ENCODE measurements at places on chromosomes 12 and 14.

DNA sequence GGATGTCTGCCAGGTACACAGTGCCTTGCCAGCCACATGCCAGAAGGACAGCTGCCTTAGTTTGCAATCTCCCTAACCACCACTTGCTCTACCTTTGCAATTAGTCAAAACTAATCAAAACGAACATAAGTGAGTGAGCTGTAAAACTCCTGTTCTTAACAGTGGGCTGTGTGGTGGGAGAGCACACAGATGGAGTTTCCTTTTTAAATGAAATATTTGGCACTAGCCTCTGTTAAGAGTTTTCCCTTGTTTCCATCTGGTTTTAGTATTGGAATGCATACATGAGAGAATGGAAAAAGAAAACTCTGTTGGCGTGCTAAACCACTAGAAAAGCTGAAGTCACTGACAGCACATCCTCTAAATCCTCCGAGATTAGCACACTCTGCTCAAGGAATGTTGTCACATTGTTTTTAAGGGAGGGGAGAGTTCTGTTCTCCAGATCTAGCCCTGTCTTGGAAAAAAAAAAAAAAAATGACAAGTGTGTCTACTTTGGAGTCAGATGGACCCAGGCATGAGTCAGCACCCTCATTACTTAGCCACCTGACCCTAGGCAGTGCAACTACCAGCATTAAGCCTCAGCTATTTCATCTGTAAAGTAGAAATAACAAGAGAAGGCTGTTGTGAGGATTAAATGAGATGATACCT lies 83.9 kb downstream of the STXBP6 start:
- DNase-seq, result no peak

DNA sequence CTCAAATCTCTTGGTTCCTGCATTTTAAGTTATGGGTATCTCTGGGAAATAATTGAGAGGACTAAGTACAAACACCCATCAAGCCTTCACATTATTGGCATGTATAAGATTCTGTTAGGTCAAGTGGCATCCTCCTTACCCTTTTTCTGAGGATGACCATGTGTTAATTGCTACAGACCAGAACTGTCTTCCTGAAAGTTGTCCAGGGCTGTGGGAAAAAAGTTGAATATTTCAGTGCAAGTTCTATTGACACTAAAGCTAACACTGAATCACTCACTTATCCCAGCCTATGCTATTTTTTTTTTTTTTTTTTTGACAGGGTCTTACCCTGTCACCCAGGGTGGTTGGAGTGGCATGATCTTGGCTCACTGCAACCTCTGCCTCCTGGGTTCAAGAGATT lies 130.1 kb upstream of the HIF1A start:
- DNase-seq, result no peak

DNA sequence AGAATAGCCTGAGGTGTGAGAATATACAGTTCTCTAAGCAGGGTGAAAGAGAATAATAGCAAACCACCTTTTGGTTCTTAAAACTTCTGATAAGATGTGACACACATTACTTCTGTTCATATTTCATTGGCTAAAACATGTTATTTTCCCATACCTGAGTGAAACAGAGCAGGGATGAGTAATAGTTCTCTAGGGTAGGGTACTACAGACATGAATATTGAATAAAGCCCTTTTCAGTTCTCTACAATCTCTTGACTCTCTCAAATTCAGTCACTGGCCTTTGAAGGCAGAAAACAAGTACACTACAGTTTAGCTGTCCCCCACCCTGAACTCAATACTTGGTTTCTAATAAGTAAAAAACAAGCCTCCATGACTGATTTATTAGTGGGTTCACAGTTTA lies 454.1 kb upstream of the MDGA2 start:
- DNase-seq, result no peak

DNA sequence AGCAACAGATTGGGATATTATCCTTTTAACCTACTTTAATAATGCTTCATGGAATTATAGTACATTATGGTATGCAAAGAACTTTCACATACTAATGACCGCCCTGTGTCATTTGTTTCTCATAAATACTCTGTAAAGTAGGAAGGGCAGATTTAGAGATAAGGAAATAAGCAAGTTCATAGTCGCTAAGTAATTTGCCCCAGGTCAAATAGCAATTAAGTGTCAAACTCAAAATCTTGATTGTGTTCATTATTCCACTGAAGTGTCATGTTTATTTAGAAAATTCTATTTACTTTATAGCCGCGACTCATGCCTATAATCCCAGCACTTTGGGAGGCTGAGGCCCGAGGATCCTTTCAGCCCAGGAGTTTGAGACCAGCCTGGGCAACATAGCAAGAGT lies 98.7 kb upstream of the ATF1 start:
- DNase-seq, result no peak

DNA sequence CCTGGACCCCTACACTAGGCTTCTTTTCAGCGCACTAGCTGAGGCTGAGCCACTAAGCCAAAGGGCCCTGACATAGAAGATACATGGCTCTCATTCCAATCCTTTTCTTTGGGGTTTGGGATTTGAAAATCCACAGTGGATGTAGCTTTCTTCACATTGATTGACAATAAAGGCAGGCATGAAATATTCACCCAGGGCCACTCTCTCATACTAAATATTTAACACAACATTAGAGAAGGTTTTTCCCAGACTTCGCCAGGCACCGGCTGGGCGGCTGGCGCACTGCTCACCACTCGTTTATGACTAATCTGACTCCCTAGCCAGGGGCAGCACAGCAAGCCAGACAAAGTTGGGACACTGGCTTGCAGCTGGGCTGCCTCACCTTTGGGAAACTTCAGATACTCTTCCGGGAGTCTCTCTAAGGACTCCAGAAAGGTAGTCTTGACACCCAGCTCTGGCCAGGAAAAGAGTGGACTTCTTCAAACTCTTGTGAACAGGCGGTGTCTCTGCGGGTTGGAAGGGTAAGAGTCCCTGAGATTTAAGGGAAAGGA lies 699 bp upstream of the HOXC11 start:
- no peak for DNase-seq

DNA sequence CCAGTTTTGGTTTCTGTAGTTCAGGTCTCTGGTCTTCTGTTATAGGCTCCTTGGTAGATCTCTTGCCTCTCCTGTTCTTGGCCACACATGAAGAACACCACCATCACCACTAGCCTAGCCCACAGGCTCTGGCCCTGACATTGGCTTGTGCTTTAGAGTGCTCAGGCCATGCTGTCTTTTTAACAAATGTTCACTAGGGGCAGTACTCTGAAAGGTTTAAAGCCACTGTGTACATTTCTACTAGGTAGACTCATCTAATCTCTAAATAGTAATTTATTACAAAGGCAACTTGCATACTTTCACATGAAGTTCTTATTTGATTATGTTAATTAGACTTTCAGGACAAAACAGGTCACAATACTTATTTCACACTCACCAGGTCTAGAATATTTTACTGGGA lies 38.3 kb downstream of the PDE6H start:
- DNase-seq, result no peak

DNA sequence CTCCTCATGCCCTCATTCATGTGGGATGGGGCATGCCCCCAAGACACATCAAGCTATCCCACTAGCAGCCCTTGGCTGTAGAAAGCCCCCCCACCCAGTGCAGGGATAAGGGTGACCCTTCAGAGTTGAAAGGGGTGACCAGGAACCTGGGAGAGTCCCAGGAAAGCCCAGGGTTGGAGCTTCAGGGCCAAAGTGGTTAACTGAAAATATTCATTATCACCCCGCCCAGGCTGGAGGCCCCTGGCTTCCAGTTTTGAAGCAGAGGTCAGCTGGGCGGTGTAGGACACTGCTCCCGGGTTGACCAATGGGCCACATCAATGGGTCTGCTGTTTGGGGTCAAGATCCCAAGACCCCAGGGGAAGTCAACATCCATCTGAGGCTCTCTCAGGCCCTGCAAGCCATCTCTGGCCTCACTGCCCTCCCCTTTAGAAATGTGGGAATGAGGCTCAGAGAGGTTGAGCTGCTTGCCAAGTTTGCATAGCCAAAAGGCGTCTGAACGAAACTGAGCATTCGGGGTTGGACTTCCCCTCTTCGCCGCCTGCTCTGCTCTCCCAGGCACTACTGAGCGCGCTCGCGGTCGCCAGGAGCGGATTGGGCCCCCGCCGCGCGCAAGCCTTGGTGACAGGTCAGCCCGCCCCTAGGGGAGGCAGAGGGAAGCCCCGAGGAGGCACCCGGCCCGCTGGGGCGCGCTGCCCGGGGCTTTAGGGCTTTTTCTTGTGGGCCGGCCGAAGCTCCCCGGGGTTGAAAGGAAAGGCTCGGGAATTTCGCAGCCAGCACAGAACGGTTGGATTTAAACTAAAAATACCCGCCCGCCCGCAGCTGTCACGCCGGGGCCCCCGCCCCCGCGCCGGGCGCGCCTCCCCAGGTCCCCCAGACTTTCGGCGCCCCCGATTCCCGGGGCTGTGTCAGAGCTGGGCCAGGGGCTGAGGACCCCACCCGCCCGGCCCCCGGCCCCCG lies 576 bp downstream of the SYNE3 start:
- peak; percentile 75 for DNase-seq

- no peak for DNase-seq
These were observed 2.2 kb upstream of the OAS1 start for GRCh38 chr12:112904571-112904970.

DNA sequence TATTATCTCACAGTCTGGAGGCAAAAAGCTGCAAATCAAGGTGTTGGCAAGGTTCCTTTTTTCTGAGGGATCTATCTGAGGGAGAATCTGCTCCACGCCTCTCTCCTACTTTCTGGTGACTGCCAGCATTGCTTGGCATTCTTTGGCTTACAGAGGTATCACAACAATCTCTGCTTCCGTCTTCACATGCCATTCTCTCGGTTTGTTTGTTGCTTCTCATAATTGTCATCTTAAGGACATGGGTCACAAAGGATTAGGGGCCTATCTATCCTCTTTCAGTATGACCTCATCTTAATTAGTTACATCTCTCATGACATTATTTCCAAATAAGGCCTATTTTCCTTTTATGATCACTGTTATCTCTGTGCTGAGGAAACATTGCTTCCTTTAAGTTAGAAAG lies 345.0 kb downstream of the FOXG1 start:
- DNase-seq, result no peak

DNA sequence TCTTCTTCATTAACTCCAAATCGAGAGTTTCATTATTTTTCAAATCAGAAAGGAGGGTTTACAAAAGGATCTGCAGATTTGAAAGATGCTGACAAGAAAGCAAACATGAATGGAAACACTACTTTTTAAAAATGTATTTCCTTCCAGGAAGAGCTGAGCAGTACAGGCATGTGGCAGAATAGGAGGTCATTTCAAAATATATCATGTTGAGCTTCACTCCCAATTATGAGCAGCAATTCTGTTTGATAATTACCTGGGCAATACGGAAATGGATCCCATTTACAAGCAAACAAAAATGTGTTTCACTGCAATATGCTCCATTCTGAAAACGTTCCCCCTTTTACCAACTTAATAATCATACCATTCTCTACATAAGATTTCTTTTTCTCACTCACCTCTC lies 147.7 kb upstream of the BCL2L14 start:
- no peak for DNase-seq

GRCh38 chr12:109714141-109714912 lies 702 bp downstream of the FAM222A start:
- peak; percentile 19 for DNase-seq

DNA sequence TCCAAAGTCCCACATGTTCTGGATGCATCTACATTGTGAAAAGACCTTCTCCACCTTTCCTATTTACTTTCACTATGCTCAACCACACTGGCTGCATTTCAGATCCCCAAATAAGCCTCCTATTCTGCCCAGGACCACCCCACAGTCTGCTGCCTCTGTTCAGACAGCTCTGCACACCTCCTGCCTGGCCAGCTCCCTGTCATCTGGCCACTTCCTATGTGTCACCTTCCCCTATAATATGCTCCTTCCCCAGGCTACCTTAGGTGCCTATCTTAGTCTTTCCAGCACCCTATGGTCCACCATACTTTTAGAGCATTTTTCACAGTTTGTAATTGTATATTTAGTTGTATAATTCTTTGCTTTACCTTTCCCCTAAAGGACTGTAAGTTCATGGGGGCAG lies 50.5 kb downstream of the IFNG start:
- no peak for DNase-seq

- DNase-seq, result no peak
These were observed at the start of gene ELK3 for GRCh38 chr12:96193725-96194575. Gene ELK3 (plus strand): TSS chr12:96194375.

DNA sequence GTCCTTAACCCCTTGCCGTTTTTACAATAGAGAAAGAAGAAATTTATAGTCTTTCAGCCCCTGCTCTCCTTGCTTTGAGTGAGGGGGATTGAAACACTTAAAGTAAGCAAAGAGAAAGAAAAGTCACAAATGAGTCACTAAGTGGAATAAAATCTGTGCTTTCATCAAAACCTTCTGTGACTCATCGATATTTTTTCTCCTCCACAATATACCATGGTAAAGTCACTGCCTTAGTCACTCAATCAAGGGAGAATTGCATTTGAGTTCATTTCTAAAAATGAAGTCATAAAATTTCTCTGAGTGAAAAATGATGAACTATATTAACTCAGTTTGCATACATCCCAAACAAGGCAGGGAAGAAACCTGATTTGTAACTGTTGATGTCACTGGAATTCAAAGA lies 470.3 kb downstream of the FOXG1 start:
- DNase-seq, result no peak

- DNase-seq, result no peak
These were observed 134.4 kb upstream of the AMIGO2 start for GRCh38 chr12:47214001-47214619.

- no peak for DNase-seq
These were observed at the start of gene AGAP2 for GRCh38 chr12:57738661-57739237. Gene AGAP2 (minus strand): TSS chr12:57738742. CDS start chr12:57738246, 496 bp downstream.

DNA sequence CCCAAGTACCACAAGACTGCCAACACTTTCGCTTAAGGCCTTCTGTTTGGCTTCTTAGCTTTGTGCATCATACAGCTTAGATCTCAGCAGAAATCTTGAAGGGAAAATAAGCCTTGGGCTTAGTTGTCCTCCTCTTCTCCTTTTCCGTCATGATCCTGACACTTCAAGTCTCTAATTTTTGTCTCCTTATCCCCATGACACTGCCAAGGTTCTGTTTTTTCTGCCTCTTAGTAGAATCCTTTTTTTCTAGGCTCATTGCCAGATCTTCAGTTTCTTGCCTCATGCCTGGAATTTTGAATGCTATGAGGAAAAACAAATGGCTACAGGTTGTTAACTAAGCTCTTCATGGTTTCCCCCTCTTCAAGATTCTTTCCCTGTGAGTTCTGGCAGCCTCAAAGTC lies 450.4 kb downstream of the LRFN5 start:
- no peak for DNase-seq

GRCh38 chr14:92585981-92586937 lies 72.7 kb downstream of the RIN3 start:
- DNase-seq, result no peak

DNA sequence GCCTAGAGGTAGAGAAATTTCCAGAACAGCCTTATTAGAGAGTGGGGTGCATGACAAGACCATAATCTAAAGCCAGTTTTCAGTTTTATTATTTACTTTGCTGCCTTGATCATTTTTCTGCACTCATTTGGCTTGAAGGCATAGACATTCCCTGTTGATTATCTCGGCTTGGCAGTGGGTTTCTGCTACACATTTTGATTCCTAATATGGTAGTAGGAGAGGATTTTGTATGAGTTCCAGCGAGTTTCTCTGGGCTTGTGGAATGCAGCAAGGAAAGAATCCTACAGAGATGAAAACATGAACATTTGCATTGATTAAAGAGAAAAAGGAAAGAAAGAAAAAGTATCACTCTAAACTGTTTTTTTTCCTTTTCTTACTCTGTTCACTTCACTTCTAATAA lies 281.2 kb downstream of the PAWR start:
- DNase-seq, result no peak

- DNase-seq, result no peak
These were observed 42.6 kb upstream of the LRTM2 start for GRCh38 chr12:1777798-1778197.

All from stimulated activated CD8-positive, alpha-beta memory T cell treated with anti-CD3 and anti-CD28 coated beads, Interleukin-2, amount 100 ng/mL, for 1 hour (primary cell).